MCF 10A (cell line): ENCODE measurements at places on chromosomes 1 and 21. TPM values are rescaled to one million over a fixed set of nuclear protein-coding genes. Genes with fewer than 3 reads are reported as not detected.

The APOBEC4 gene
- not detected in 2 replicates for total RNA-seq

The ATP1A4 gene
- not detected in 2 replicates for total RNA-seq

The SYTL1 gene
- 64.8 and 81.8 TPM in 2 replicates for total RNA-seq

The CAPN2 gene
- total RNA-seq = 513 and 622 TPM in 2 replicates

The TBX15 gene
- total RNA-seq = 0.09 and 0.15 TPM in 2 replicates

The PRKAA2 gene
- total RNA-seq = 0.72 and 1.0 TPM in 2 replicates

DNA sequence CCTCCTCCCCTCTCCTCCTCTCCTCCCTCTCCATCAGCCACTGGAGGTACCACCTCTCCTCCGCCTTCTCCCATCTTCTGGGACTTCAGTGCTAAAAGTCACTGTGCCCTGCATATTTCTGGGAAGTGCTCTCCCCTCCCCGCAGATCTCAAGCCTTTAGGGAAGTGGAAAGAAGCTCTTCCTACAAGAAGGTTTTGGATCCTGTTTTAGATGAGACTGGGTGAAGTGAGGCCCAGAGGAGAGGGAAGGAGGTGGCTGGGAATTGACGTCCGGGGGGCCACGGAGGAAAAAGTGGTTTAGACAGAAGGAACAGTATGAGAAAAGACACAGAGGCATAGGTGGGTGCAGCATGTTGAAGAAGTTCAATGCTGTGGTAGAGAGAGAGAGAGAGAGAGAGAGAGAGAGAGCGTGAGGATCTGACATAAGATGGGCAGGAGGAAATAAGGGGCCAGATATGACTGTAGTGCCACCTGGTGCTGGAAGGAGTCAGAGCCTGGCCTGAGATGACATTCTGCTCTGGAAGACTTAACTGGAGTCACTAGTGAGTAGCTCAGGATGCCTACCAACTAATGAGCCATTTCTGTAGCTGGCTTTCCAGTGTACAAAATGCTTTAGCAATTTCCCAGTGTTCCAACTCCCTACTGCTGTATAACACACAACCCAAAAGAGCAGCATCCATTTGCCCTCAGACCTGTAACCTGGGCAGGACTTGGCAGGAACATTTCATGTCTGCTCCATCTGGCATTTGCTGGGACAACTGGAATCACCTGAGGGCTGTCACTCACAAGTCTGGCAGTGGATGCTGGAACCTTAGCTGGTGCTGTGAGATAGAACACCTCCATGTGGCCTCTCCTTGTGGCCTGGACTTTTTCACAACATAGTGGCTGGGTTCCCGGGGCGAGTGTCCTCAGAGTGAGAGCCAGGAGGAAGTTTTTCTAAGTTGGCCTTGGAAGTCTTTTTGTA lies 16.6 kb upstream of the ZSCAN20 start:
- peak; percentile 86 for DNase-seq
- H3K27me3 ChIP-seq = no peaks in the 10 kb centered on the region
- peaks cover 34% of the 10 kb centered on the region for H3K4me1 ChIP-seq
- H3K4me3 ChIP-seq = no peak overlapping the region
- H3K36me3 ChIP-seq = no peaks in the 10 kb centered on the region

DNA sequence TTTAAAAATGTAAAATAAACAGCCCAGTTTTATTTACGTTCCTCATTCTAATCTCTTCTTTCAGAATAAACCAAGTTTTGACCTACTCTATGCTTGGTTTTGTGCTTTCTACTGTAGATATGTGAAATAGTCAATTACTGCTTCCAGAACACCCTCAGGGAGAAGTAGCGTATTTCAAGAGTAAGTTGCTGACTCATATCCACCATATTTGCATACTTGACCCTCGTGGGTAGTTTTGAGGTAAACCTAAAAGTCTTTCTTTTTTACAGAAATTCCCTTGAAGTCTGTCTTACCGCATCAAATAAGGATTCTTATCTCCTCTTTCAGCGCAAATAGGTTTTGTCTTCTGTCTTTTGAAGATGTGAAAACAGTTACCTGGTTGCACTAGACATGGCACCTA lies 1.4 kb upstream of the OR2L3 start:
- no peak overlapping the region for H3K27ac ChIP-seq
- no peaks in the 10 kb centered on the region for H3K27me3 ChIP-seq
- peaks cover 13% of the 10 kb centered on the region for H3K4me1 ChIP-seq
- no peaks in the 10 kb centered on the region for H3K36me3 ChIP-seq
- no peak for DNase-seq
- no peak overlapping the region for H3K4me3 ChIP-seq

- peak; percentile 86 for DNase-seq
- H3K27ac ChIP-seq = peak within 1 kb of the TSS; percentile 72
- peaks cover 29% of the 10 kb centered on the region for H3K36me3 ChIP-seq
- H3K4me1 ChIP-seq = peaks cover 31% of the 10 kb centered on the region
- no peaks in the 10 kb centered on the region for H3K27me3 ChIP-seq
Observed at GRCh38 chr1:45803299-45803780, at the start of gene MAST2. MAST2 (plus strand) TSS chr1:45803612; CDS start chr1:45803896, 284 bp downstream.

DNA sequence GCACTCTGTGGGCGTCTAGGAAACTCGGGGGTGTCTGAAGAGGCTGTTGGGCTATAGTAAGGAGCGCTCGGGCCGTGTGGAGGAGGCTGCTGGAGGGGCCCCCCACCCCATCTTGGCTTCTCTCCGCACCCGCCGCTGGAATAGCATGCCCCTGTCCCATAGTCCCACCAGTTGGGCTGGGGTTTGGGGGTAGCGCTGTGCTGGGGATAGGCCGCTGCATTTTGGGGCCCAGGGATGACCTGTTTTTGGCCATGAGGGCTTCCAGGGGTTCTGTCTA lies 511 bp downstream of the EFNA3 start:
- H3K27ac ChIP-seq = peak overlapping the region; percentile 57
- H3K36me3 ChIP-seq = no peaks in the 10 kb centered on the region
- DNase-seq = no peak
- peak overlapping the region; percentile 77 for H3K4me3 ChIP-seq
- peaks cover 41% of the 10 kb centered on the region for H3K4me1 ChIP-seq

- H3K4me1 ChIP-seq = peaks cover 66% of the 10 kb centered on the region
- no peak for DNase-seq
- peaks cover 69% of the 10 kb centered on the region for H3K27me3 ChIP-seq
- no peaks in the 10 kb centered on the region for H3K36me3 ChIP-seq
Observed at GRCh38 chr1:205951746-205952145, 8.5 kb upstream of the SLC26A9 start.

GRCh38 chr1:43074244-43074643 lies 97.8 kb downstream of the EBNA1BP2 start:
- no peak overlapping the region for H3K27ac ChIP-seq
- peak; percentile 32 for DNase-seq
- H3K27me3 ChIP-seq = no peaks in the 10 kb centered on the region
- peaks cover 12% of the 10 kb centered on the region for H3K4me1 ChIP-seq

GRCh38 chr1:230787471-230787870 lies 40.3 kb downstream of the CAPN9 start:
- DNase-seq = no peak
- no peak overlapping the region for H3K27ac ChIP-seq
- H3K4me1 ChIP-seq = no peaks in the 10 kb centered on the region
- H3K27me3 ChIP-seq = peaks cover 42% of the 10 kb centered on the region
- no peak overlapping the region for H3K4me3 ChIP-seq
- no peaks in the 10 kb centered on the region for H3K36me3 ChIP-seq

DNA sequence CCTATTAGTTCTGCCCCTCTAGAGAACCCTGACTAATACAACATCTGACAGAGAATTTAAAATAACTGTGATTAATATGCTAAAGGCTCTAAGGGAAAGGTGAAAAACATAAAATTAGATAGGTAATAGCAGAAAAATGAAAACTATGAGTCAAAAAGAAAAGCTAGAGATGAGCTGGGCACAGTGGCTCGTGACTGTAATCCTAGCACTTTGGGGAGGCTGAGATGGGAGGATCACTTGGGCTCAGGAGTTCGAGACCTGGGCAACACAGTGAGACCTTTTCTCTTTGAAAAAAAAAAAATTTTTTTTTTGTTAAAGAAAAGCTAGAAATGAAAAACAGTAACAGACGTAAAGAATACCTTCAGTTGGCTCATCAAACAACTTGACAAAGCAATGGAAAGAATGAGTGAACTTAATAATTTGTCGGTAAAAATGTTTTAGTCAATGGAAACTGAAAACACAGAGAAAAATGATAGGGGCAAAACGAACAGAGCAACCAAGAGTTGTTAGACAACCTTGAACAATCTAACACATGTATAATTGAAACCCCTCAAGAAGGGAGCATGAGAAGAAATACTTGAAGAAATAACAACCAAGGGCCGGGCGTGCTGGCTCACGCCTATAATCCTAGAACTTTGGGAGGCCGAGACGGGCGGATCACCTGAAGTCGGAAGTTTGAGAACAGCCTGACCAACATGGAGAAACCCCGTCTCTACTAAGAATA lies 132.9 kb upstream of the GFI1 start:
- no peaks in the 10 kb centered on the region for H3K4me1 ChIP-seq
- no peak overlapping the region for H3K27ac ChIP-seq
- no peaks in the 10 kb centered on the region for H3K36me3 ChIP-seq
- H3K27me3 ChIP-seq = no peaks in the 10 kb centered on the region
- no peak for DNase-seq

DNA sequence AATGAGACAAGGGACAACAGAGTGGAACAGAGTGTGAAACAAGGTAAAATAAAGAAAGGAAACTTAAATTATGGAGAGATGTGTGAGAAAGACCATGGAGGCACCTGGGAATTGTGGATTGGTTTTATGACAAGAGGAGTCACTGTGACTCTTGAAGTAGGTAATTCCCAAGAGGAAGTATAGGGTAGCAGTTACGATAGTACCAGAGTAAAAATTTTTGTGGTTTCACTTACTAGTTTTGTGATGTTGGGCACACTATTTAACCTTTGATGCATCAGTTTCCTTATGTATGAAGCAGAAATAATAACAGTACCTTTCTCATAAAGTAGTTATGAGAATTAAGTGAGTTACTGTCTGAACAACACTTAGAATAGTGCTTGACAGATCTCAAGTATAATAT lies 267.9 kb upstream of the DPYD start:
- no peak overlapping the region for H3K27ac ChIP-seq
- no peaks in the 10 kb centered on the region for H3K27me3 ChIP-seq
- H3K4me1 ChIP-seq = no peaks in the 10 kb centered on the region
- H3K36me3 ChIP-seq = no peaks in the 10 kb centered on the region
- no peak for DNase-seq
- H3K4me3 ChIP-seq = no peak overlapping the region

DNA sequence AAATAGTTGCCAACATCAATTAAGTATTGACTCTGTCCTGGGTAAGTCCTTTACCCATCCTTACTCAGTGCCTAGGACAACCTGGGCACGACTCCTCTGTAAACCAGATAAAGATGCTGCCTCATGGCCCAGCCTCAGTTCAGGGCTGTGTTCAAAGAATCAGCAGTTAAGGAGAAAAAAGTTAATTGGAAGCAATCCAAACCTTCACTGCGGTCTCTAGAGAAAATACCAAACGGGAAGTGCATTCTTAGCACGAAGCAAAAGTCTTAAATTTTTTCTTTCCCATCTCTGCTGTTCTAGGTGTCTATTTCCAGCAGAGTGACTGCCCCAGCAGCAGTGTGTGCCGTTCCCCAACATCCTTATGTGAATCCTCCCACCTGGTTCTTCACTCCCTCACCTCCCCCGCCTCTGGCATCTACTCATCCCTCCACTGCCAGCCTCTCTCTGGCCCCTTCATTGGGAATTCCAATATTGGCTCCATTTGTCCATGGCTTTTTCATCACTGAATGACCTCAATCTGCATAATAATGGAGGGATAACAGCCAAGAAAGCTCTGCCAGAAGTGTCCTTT lies 23.2 kb downstream of the KANK4 start:
- H3K27me3 ChIP-seq = no peaks in the 10 kb centered on the region
- DNase-seq = peak; percentile 42
- H3K4me3 ChIP-seq = no peak overlapping the region
- H3K27ac ChIP-seq = no peak overlapping the region

DNA sequence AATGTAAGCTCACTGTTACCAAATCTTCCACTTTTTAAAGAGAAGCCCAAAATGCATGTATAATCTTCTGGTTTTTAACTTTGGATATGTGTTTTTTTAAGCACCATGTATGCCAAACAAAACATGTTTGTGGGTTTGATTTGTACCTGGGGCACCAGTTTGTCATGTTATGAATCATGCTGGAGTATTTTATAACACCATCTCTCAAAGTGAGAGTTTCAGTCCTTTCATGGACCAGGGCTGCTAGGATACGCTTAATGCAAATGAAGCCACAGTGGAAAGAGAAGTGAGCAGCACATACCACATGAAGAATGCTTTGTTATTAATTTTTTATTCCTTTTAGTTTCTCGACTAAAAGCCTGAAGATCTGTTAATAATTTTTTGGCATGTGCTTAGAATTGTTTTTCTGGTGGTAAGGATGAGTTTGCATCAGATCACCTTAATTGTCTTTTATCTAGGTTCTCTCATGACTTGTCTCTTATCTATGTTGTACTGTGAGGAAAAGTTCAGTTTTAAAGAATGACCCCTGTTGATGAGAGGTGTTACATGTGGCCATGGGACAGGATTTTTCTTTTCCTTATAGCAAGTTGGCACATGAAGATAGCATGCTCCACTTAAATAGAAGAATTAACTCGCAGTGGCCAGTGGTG lies 2.0 kb upstream of the RABGAP1L start:
- DNase-seq = peak; percentile 79
- H3K27me3 ChIP-seq = no peaks in the 10 kb centered on the region
- peaks cover 47% of the 10 kb centered on the region for H3K4me1 ChIP-seq
- H3K27ac ChIP-seq = no peak overlapping the region

DNA sequence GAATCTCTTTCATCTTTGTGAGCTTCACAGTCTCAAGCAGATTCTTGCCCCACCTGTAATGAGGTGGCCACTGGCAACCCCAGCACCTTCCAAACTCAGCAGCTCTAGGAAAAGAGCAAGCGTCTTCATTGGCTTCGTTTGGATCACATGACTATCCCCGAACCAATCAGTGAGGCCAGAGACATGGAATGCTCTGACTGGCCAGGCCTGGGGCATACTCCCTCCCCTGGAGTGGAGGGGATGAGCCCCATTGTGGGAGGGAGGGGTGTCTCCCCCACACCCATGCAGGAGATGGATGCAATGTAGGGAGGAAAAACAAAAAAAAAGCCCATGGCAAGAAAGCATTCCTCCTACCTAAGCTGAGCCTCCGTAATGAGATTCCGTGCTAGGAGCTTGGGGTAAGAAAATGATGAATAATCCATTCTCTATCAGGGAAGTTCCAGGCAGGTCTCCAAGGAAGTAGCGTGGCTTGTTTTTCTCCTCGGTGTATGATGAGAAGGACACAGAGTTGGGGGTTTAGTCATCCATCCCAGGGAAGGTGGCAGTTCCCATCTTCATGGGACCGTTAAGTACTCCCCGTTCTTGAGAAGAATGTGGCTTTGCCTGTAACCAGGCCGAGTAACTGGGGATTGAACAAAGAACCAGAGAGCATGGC lies 32.7 kb downstream of the FHAD1 start:
- H3K27me3 ChIP-seq = peaks cover 12% of the 10 kb centered on the region
- no peak overlapping the region for H3K27ac ChIP-seq
- H3K36me3 ChIP-seq = no peaks in the 10 kb centered on the region
- H3K4me3 ChIP-seq = no peak overlapping the region
- peaks cover 18% of the 10 kb centered on the region for H3K4me1 ChIP-seq
- no peak for DNase-seq
